CD4-positive, alpha-beta T cell treated with Interleukin-15 for 4 hours (primary cell): ENCODE measurements at places on chromosomes 1 and 21.

DNA sequence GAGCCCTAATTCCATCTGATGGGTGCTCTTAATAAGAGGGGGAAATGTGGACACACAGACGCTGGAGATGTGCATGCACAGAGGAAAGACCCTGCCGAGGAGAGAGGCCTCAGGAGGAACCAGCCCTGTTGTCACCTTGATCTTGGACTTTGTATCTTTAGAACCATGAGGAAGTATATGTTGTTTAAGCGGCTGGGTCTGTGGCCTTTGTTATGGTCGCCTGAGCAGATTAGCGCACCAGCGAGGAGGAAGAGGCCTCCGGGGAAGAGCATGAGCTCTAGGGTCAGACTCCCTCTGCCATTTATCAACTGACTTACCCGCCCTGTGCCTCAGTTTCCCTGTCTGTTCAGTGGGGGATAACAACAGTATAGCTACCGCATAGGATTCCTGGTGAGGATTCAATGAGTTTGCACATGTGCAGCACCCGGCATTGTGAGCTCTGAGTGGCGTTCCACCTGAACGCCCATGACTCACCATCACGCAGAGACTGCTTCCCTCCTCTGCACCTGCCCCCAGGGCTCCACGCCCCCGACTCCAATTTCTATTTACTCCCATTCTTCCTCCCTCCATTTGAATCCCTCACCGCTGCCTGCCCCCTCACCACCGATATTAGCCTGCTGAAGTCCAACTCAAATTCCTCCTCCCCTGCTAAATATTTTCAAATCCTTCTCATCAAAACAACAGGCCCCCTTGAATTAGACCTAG lies 67.2 kb downstream of the ATP5PO start:
- no peak for DNase-seq

GRCh38 chr1:42017259-42017658 lies 98.5 kb upstream of the HIVEP3 start:
- no peak for DNase-seq

DNA sequence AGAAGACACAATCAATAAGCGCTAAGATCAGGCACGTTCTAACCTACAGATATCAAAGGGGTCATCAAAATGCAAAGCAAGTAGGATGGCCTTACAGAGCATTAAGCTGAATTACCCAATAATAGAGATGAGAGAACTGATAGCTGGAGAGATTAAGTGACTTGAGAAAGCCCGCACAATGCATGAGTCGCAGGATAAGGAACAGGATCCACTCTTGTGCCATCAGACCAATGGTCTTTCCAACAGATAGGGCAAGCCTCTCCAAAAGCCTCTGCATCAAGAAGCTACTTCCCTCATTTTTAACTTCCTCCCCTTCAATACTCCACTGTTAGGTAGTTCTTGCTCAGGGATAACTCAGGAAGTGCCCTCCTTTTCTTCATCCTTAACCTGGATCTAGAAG lies 2.6 kb downstream of the CHML start:
- no peak for DNase-seq

DNA sequence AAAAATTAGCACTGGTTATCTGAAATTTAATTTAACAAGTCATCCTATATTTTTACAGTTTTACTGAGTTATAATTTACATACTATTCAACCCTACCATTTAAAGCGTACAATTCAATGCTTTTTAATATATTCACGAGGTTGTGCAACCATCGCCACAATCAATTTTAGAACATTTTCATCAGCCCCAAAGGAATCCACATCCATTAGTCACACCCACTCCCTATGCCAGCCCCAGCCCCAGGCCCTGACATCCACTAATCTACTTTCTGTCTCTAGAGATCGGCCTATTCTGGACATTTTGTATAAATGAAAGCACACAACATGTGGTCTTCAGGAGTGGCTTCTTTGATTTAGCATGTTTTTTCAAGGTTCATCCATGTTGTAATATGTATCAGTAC lies 134.7 kb downstream of the PSMG1 start:
- DNase-seq = no peak

GRCh38 chr1:20216574-20216973 lies 30.3 kb upstream of the PLA2G2C start:
- DNase-seq = no peak

DNA sequence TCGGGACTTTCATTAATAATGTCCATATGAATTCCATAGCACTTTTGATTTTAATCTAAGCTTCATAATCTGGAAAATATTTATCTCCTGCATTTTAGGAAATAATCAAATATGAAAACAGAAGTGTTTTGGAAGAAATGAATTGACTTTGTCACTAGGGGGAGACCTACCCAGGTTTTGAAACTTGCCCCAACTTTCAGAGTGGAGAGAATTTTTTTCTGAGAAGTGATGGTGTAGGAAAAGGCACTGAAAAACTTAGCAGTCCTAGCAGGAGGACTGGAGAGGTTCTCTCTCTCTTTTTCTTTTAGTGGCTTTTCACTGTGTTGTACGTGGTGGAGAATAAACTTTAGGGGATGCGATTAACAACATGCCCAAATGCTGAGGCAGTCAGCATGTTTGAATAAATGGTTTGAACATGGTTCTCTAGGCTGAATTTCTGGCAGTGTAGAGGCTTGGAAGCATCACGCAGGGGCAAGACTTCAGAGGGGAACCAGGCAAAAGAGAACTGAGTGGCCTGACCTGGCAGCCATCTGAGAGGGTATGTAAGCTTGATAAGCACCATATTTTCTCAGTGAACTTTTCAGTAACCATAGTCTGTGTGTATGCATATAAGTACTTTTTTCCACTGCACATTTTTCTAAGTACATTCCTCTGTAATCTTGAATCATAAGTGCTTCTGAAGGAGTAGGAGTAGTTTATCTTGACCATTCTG lies 68.3 kb upstream of the NEK7 start:
- peak; percentile 45 for DNase-seq

- DNase-seq = no peak
Observed at GRCh38 chr1:168608796-168609715, 32.7 kb downstream of the XCL1 start.

- DNase-seq = no peak
Observed at GRCh38 chr1:7678491-7679158, 92.5 kb upstream of the VAMP3 start.

DNA sequence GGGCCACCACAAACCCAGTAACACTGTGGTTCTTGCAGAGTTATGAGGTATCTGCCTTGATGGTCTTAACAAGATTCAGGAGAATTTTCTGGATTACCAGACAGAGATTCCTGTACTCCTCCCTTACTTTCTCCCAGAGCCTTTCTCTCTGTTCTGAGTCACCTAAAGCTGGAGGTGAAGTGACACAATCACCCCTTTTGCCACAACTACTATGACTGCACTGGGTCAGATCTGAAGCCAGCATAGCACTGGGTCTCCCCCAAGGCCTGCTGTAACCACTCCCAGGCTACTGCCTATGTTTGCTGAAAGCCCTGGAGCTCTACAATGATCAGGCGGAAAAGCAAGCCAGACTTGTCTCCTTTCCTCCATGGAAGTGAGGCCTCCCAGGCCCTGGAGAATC lies 156.7 kb upstream of the NEGR1 start:
- no peak for DNase-seq

DNA sequence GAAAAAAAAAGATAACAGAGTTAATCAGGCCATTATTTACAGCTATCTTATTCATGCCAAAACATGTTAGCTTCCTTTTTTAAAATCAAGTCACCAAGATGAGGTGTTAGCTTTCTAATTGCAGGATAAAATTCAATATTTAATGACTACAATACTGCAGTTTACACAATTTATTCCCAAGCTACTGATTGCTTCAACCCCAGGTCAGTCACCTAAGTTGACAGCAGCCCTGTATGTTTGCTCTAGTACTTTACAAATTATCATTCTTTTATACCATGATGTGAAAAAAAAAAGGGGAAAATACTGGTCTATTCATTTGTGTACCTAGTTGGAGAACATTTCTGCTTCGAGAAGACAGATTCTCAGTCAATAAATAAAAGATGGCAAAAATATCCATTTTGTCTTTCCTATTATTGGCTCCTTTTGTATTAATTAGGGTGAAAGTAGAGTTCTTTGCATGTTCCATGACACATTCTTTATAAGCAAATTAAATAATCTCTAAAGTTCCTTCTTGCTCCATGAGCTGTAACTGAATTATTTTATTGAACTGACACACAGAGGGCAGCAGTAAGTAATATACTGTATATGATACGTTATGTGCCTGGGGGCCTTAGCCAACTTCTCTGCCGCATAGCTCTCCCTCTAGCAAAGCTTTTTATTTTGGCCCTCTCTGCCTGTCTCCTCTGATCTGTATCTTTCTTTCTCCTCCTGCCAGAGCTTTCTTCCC lies 48.0 kb downstream of the DIPK1A start:
- no peak for DNase-seq

GRCh38 chr1:217138173-217138765 lies 415.0 kb upstream of the ESRRG start:
- no peak for DNase-seq

- DNase-seq = no peak
Observed at GRCh38 chr21:45175326-45176095, 101.1 kb downstream of the ADARB1 start.

- DNase-seq = no peak
Observed at GRCh38 chr1:113286156-113286555, 104.2 kb upstream of the MAGI3 start.

DNA sequence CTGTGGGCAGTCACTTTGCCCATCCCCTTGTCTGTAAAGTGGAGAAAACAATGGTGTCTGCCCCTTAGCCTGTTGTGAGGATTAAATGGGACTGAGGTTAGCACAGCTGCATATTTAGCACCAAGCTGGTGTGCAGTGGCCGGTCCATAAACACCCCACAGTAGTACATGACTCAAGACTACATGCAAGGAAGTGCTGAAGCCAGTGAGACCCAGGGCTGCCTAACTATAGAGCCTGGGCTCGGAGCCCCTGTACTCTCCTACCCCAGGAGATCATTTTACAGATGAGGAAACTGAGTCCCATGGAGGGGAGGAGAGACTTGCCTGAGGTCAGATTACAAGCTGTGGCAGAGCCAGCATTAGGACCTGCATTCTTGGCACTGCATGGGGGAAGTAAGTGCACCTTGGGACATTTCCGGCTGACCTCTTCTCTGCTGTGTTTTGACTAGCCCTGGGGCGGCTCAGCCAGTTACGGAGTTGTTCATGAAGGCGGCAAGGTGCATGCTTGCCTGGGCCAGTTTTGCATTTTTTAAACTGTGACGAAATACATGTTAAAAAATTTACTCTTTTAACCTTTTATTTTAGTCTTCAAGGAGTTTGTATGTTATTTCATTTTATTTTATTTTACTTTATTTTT lies 3.2 kb downstream of the SERINC2 start:
- DNase-seq = no peak

- no peak for DNase-seq
Observed at GRCh38 chr1:201741763-201742342, 87.1 kb upstream of the IPO9 start.

DNA sequence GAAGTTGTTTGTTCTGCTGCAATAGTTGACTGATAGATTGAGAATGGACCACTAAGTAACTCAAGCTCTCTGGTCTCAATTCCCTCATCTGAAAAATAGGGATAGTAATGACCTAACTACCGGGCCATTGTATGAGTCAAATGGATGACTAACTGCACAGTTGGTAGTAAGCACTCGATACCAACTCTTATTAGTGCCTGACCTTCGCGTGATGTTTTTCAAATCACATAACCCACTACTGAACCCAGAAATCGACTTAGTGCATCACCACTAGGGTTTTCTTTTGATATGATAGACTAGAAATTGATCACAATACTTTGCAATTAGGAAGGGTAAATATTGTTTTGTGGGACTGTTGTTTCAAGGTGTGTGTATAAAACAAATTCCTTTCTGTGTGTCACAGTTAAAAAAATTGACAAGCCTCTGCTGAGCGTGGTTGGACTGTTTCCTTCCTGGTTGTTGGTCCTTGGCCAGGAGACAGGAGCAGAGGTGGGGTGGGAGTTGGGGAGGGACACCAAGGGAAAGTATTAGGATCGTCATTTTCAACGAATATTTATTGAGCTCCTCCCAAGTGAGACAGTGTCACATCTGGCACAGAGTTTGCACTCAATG lies 54.0 kb upstream of the LRP8 start:
- no peak for DNase-seq

DNA sequence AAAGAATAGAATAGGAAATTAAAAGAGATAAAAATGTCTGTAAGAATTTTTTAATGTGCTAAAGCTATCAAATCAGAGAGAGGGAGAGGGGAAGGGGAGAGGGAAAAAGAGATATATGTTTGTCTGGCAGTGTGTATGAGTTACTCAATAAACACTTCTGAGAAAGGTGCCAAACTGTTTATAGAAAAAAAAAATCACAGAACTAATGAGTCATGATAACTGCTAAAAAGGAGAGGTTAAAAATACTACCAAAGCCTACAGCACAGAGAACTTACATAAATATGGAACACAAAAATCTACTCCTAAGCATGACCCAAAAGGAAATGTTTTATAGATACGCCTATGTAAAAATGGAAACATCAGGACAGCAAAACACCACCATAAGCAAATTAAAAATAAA lies 45.4 kb downstream of the SELENOF start:
- peak; percentile 1 for DNase-seq

GRCh38 chr1:228094432-228095016 lies 8.6 kb downstream of the C1orf35 start:
- no peak for DNase-seq

GRCh38 chr1:110390692-110391245 lies at the start of gene SLC16A4:
Gene SLC16A4, minus strand, starts transcription at chr1:110391026. Its CDS starts 1,703 bp downstream, at chr1:110389323.
- no peak for DNase-seq

DNA sequence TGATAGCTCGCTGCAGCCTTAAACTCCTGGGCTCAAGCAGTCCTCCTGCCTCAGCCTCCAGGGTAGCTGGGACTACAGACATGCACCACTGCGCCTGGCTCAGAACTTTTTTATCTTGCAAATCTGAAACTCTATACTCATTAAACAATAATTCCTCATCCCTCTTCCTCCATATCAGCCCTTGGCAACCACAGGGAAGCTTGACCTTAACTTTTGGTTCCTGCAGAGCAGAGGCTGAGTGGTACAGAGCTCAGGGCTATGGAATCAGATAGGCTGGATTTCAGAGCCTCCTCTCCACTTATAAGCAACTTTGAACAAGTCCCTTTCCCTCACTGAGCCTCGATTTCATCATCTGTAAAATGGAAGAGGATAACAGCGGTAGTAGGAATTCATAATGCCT lies 47.4 kb downstream of the ECE1 start:
- no peak for DNase-seq

DNA sequence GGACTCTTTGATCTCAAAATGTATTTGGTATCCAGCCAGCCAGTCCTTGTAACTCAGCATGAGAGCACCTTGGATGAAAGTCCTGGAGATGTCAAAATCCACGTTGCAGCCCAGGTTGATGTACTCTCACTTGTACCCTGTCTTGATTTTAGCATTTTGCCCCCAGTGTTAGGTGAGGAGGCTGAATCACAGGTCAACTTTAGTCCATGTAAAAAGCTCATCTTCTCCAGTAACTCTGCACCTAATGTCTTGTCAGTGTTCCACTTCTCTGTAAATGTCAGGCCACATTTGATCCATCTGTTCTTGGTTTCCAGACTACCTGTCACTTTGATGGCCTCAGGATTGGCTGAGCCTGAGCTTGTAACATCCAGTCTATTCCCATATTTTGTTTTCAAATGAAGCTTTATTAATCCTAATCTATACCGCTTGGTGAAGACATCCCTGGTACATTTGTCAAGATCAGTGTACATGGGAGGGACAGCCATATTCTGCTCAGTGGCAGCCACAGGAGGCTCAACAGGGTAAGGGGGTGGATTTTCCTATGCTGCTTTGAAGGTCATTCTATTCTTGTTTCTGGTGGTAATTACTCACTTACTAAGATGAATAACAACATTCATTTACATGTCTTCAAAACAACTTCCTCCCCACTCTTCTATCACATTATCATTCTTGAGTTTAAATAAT lies 24.1 kb upstream of the FCRL3 start:
- DNase-seq = no peak

GRCh38 chr1:156146020-156146768 lies 7.2 kb upstream of the SEMA4A start:
- peak; percentile 79 for DNase-seq

GRCh38 chr1:90996742-90997413 lies 25.0 kb downstream of the ZNF644 start:
- DNase-seq = no peak
